ENCODE measurements at places on chromosomes 4 and X. TPM values are rescaled to one million over a fixed set of nuclear protein-coding genes. Genes with fewer than 3 reads are reported as not detected.

GRCh38 chr4:5416637-5417036 is 291.7 kb downstream of the EVC2 start:
- H3K27me3 ChIP-seq, result no peaks in the 10 kb centered on the region
- no peak for DNase-seq
- no peak overlapping the region for H3K27ac ChIP-seq
- H3K4me1 ChIP-seq, result no peaks in the 10 kb centered on the region

DNA sequence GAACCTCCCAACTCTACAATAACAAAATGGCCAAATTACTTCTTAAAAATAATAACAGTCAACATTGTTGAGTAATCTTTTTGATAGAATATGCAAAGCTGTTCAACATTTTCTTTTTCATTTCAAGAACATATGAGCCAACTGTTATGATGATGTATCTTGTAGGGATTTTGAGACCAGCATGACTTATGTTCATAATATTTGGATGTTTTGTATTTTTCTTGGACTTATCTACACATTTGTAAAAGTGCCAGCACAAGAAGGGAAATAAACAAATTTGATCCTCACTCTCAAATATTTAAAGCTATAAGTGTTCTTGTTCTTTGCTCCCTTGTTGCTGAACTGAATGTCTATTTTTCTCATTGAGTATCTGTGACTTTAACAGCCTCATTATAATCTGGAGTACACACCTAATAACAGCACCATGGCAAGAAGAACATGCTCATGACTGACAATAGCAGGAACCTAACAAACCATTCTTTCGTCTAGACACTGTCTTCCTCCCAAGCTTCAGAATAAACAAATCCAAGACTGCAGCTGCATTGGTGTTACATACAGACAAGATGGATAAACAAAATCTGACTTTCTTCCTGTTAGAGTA is 1049.7 kb downstream of the FAT4 start:
- no peak overlapping the region for H3K4me3 ChIP-seq
- H3K36me3 ChIP-seq, result no peaks in the 10 kb centered on the region

- DNase-seq, result no peak
- H3K4me1 ChIP-seq, result no peaks in the 10 kb centered on the region
- H3K27me3 ChIP-seq, result no peaks in the 10 kb centered on the region
- H3K27ac ChIP-seq, result no peak overlapping the region
Observed at GRCh38 chr4:160350944-160351343, 1248.1 kb downstream of the RAPGEF2 start.

IL1RAPL1 gene
- 12.5 TPM for total RNA-seq

- H3K27me3 ChIP-seq, result no peaks in the 10 kb centered on the region
- H3K27ac ChIP-seq, result no peak overlapping the region
- H3K36me3 ChIP-seq, result peaks cover 2% of the 10 kb centered on the region
- H3K4me1 ChIP-seq, result peaks cover 4% of the 10 kb centered on the region
- no peak for DNase-seq
Observed at GRCh38 chr4:47498899-47499298, 13.8 kb downstream of the ATP10D start.

GRCh38 chr4:40769266-40769665 is 19.5 kb downstream of the NSUN7 start:
- peak; percentile 37 for DNase-seq
- no peaks in the 10 kb centered on the region for H3K36me3 ChIP-seq
- no peak overlapping the region for H3K27ac ChIP-seq
- H3K4me1 ChIP-seq, result no peaks in the 10 kb centered on the region
- no peak overlapping the region for H3K4me3 ChIP-seq
- peaks cover 2% of the 10 kb centered on the region for H3K27me3 ChIP-seq

DNA sequence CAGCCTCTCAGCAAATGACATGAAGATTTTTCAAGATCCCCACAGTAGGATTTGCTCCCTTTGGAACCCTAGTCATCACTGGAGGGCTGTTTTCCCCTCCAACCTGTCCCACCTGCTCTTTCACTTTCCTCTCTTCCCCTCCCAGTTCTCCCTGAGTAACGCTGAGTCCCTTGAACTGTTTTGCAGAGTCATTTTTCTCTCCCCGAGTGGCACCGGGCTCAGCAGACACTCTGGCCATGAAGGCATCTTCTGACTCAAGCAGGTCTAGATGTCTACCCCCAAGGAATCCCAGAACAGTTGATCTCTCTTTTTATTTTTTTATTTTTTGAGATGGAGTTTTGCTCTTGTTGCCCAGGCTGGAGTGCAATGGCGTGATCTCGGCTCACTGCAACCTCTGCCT is 52.2 kb downstream of the HTRA3 start:
- no peaks in the 10 kb centered on the region for H3K27me3 ChIP-seq
- H3K4me1 ChIP-seq, result peaks cover 2% of the 10 kb centered on the region
- DNase-seq, result no peak

GRCh38 chr4:4759883-4760282 is 99.6 kb upstream of the MSX1 start:
- no peak for DNase-seq
- no peaks in the 10 kb centered on the region for H3K4me1 ChIP-seq
- no peak overlapping the region for H3K27ac ChIP-seq
- H3K4me3 ChIP-seq, result no peak overlapping the region
- no peaks in the 10 kb centered on the region for H3K36me3 ChIP-seq

DAPP1 gene
- not detected for total RNA-seq

DNA sequence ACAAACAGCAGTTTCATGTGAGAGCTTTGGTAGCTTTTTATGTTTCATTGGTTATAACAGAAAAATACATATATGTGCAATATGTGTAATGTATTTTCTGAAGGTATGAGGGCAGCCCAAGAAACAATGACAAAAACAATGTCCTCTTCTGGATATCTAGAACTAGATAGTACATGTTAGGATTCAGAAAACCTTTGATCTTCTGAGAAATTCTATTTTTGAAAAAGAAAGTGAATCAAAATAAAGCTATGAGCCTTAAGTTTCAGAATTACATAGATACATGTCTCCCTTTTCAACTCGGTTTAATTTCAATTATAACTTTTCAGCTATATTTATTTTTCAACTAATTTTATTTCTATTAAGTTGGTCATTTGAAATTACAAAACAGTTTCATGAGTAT is 131.9 kb downstream of the REELD1 start:
- H3K27ac ChIP-seq, result no peak overlapping the region
- H3K36me3 ChIP-seq, result no peaks in the 10 kb centered on the region
- DNase-seq, result no peak

CRLF2 gene
- not detected for total RNA-seq

GRCh38 chr4:127708985-127709384 is 21.2 kb upstream of the SLC25A31 start:
- peak; percentile 77 for DNase-seq
- no peak overlapping the region for H3K27ac ChIP-seq
- H3K4me3 ChIP-seq, result no peak overlapping the region
- H3K36me3 ChIP-seq, result peaks cover 5% of the 10 kb centered on the region
- no peaks in the 10 kb centered on the region for H3K27me3 ChIP-seq

NPNT gene
- total RNA-seq, result not detected

- H3K4me3 ChIP-seq, result no peak overlapping the region
- H3K27ac ChIP-seq, result no peak overlapping the region
Observed at GRCh38 chr4:82567444-82567843, 5.7 kb upstream of the TMEM150C start.

DNA sequence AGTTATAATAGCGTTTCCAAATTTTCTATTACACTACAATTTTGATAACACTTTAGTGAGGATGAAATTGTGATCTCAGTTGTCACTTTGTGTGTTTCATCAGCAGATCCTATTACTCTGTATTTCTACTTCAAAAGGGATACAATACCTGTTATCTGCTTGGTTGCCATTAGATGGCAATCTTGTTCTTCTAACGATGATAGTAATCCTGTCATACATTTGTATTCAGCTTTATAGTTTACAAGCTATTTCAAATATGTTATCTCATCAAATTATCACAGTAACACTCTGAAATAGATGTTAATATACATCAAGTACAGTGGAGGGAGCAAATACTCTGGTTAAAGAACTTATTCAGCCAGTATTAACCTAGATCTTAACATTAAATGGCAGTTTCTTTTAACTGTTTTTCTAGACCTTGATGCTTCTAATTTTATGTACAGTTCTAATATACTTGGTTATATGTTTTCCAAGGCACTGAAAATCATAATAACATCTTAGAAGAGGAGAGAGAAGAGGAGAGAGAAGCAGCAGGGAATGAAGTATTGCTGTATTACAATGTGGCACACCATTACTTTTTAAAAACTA is 292.0 kb downstream of the CCSER1 start:
- H3K4me1 ChIP-seq, result no peaks in the 10 kb centered on the region
- peak; percentile 37 for DNase-seq
- no peaks in the 10 kb centered on the region for H3K36me3 ChIP-seq
- H3K27ac ChIP-seq, result no peak overlapping the region
- H3K27me3 ChIP-seq, result no peaks in the 10 kb centered on the region
